ENCODE measurements at places on chromosomes 11 and 22.

DNA sequence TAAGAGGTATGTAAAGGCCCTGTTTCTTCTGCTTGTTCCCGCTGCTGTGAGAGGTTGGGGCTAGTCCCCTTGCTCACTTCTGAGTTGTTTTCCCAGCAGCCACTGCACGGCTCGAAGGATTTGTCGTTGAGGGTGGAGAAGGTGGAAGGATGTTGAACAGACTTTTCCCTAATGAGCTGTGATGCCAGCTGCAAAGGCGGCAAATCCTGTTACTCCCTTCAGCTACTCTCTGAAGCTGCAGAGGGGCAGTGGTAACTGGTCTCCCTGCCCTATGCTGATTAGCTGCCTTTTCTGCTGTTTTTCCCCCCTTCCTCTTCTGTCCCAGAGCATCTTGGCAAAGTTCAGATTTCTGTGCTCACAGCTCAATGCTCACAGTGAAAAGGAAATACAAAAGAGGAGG is 90.4 kb upstream of the SLC25A18 start:
- H3K36me3 ChIP-seq, result no peaks in the 10 kb centered on the region
- H3K4me3 ChIP-seq, result no peak overlapping the region
- DNase-seq, result no peak
- H3K27ac ChIP-seq, result no peak overlapping the region
- no peaks in the 10 kb centered on the region for H3K4me1 ChIP-seq

DNA sequence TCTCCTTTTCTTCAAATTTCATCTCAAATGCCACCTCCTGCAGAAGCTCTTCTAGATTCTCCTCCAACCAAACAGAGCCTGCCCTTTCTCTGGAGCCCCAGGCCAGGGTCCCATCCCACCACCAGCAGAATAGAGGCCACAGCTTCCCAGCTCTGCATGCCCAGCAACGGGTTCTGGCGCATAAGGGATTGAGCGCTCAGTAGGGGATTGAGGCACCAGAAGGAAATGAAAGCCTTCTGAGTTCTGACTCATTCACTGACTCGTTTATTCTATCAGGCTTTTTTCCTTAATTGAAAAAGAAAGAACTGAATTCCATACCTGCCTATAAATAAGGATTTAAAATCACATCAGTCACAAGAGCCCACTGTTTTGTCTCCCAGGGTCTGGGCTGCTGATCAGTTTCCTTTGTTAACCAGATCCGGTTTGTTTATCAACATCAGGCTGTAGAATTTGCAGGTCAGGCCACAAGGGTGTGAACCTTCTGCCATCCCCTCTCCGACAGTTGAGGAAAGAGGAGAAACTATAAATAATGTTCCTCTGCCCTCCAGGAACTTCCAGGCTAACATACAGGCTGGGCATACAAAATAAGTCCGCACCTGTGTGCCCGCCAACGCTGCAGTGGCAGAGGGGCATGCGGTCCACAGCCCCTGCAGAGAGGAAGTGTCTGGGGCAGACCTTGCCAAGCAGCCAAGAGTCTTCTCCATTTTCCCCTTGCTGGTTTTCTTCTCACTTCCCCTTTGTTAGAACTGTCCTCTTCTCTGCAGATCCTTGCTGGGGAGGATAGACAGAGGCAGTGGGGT is 63.5 kb upstream of the PRDM11 start:
- H3K27me3 ChIP-seq, result no peaks in the 10 kb centered on the region
- no peak overlapping the region for H3K4me3 ChIP-seq
- H3K4me1 ChIP-seq, result no peaks in the 10 kb centered on the region
- no peak overlapping the region for H3K27ac ChIP-seq

GRCh38 chr11:134050541-134051383 is 18.1 kb upstream of the JAM3 start:
- DNase-seq, result no peak
- H3K4me3 ChIP-seq, result peak overlapping the region; percentile 41
- no peaks in the 10 kb centered on the region for H3K36me3 ChIP-seq

DNA sequence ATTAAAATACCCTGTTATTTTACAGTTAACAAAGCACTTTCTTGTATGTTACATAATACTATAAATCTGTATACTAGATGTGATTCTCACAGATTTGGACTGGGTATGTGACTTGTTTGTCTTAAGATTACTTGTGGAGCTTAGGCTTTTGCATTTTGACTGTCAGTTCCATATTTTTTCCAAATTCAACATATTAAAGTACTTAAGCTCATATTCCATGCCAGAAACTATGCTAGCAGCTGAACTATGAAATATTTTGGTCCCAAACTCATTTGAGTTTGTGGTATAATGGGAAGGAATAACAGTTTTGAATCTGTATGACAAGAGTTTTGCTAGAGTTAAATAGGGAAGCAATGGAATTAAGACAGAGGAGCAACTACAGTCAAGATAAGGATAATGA is 841.4 kb downstream of the JRKL start:
- no peak for DNase-seq
- no peaks in the 10 kb centered on the region for H3K27me3 ChIP-seq
- no peaks in the 10 kb centered on the region for H3K36me3 ChIP-seq
- no peak overlapping the region for H3K27ac ChIP-seq
- H3K4me3 ChIP-seq, result no peak overlapping the region

DNA sequence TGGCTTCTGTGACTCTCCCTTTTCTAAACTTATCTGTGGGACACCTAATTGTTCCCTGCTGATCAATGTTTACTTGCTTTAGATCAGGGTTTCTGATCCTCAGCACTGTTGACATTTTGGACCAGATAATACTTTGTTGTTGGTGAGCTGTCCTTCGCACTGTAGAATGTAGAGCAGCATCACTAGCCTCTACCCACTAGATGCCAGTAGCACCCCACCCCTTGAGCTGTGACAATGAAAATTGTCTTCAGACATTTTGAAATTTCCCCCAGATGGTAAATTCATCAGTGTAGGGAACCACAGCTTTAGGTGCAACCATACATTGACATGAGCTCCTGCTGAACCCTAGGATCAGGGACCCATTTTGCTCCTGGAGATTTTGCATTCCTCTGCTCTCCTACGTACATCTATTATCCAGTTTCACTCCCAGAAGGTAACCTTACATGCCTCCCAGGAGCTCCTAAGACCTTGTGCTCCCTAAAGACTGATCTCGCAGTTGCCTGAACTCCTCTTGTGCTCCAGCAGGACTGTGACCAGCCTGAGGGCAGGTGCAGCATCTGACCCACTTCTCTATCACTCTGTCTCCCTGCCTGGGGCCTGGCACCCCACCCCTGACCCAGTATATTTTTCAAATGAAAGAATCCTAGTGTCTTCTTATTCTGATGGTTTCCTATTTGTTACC is 107.8 kb downstream of the FAR1 start:
- H3K4me1 ChIP-seq, result no peaks in the 10 kb centered on the region
- H3K27ac ChIP-seq, result no peak overlapping the region
- no peak overlapping the region for H3K4me3 ChIP-seq
- no peak for DNase-seq
- H3K27me3 ChIP-seq, result no peaks in the 10 kb centered on the region

GRCh38 chr22:38865201-38866023 is 6.6 kb downstream of the CBX6 start:
- peaks cover 28% of the 10 kb centered on the region for H3K4me1 ChIP-seq
- H3K27me3 ChIP-seq, result no peaks in the 10 kb centered on the region
- no peak overlapping the region for H3K4me3 ChIP-seq
- peaks cover 21% of the 10 kb centered on the region for H3K36me3 ChIP-seq
- peak overlapping the region; percentile 74 for H3K27ac ChIP-seq
- no peak for DNase-seq

DNA sequence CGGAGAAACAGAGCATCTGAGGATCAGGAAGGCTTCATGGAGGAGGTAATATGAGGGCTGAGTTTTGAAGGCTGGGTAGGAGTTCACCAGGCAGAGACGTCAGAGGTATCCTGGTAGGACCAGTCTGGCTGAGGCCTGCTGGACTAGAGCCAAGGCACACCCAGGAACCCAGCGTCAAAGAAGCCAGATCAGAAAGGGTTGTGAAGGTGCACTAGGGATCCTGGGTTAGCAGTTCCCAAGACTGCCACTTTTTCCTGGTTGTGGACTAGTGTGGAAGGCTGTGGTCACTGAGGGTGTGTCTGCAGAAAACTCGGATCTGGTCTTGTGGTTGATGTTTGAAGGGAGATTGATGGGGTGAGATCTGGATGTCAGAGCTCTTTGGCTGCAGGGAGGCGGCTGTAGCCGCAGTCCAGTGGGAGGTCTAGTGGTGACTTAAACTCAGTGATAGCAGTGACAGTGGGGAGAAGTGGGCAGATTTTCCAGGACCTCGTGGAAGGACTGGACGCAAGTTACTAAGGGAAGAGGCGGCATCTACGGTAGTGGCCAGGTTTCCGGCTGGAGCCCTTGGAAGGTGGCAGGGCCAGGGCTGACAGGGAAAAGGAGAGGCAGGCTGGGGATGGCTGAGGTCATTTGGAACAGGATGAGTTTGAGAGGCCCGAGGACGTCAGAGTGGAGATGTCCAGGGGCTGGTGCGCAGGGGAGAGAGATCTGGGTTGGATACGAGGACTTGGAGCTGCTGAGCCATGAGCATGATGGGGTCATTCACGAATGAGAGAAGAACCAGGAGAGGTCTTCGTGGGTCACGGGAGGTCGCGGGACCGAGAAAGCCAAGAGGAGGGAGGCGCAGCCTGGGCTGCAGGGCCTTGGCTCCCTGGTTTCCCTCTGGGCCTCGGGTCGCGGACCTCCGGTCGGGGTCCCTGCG is 10.9 kb downstream of the RELA start:
- no peaks in the 10 kb centered on the region for H3K27me3 ChIP-seq
- DNase-seq, result no peak
- H3K4me1 ChIP-seq, result peaks cover 12% of the 10 kb centered on the region
- peak overlapping the region; percentile 51 for H3K4me3 ChIP-seq

DNA sequence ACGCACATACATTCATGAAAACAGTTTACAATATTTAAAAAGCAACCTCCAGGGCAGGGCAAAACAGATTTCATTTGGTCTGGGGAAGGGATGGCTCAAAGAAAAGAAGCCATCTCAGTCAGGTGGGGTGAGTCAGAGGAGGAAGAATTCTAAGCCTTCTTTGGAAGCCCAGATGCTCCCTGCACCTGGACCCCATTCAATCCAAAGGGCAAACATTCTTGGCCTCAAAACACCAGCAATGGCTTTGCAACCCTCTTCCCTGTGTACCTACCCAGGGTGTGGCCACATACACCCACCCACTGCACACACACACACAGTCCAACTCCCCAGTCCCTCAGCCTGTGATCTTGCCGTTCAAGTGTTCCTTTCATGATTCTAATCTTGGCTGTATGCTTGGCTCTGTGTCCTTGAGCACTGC is 2.0 kb downstream of the KCNE3 start:
- H3K4me3 ChIP-seq, result no peak overlapping the region
- no peaks in the 10 kb centered on the region for H3K36me3 ChIP-seq
- H3K27ac ChIP-seq, result no peak overlapping the region
- DNase-seq, result no peak
- peaks cover 8% of the 10 kb centered on the region for H3K4me1 ChIP-seq

GRCh38 chr11:119539583-119539982 is 116.6 kb upstream of the THY1 start:
- H3K36me3 ChIP-seq, result no peaks in the 10 kb centered on the region
- no peaks in the 10 kb centered on the region for H3K4me1 ChIP-seq
- H3K27me3 ChIP-seq, result no peaks in the 10 kb centered on the region

DNA sequence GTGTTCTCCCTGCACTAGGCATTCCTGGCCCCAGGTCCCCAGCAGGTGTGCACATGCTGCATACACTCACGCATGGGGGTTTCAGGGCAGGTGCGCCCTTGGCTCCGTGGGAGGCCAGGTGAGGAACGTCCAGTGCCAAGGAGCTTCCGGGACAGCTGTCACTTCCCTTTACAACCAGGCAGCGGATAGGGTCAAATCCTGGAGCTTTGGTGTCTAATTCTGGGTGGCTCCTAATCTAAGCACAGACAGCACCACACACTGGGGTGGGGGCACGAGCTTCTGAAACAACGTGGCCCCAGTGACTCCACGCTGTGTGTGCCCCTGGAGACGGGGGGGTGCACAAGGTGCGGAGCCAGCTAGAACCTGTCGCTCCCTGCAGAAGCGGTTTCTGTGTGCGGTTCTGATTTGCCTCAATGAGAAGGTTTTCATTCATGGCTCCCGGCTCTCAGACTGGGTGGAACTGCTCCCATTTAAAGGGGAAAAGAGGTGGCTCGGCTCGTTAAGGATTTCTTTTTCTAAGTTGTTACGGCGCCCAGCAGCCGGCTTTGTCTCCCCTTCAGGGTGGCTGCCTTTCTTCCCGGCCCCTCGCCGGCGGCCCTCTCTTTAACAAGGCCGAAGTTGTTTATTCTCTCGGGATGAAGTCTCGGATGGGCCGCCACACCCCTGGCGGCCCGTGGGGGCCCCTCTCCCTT is 5.0 kb downstream of the CCND1 start:
- no peak overlapping the region for H3K4me3 ChIP-seq
- H3K27me3 ChIP-seq, result no peaks in the 10 kb centered on the region
- peaks cover 16% of the 10 kb centered on the region for H3K4me1 ChIP-seq
- DNase-seq, result no peak
- no peak overlapping the region for H3K27ac ChIP-seq

- no peaks in the 10 kb centered on the region for H3K36me3 ChIP-seq
- H3K27me3 ChIP-seq, result no peaks in the 10 kb centered on the region
- no peak overlapping the region for H3K4me3 ChIP-seq
- H3K4me1 ChIP-seq, result no peaks in the 10 kb centered on the region
Observed at GRCh38 chr11:29343465-29344333, 673.1 kb downstream of the KCNA4 start.

- H3K27ac ChIP-seq, result peak overlapping the region; percentile 32
- peaks cover 19% of the 10 kb centered on the region for H3K4me1 ChIP-seq
- DNase-seq, result no peak
- H3K36me3 ChIP-seq, result no peaks in the 10 kb centered on the region
- H3K4me3 ChIP-seq, result no peak overlapping the region
- H3K27me3 ChIP-seq, result no peaks in the 10 kb centered on the region
Observed at GRCh38 chr22:23238707-23239106, 58.4 kb downstream of the BCR start.

- H3K27me3 ChIP-seq, result no peaks in the 10 kb centered on the region
- DNase-seq, result no peak
- H3K27ac ChIP-seq, result no peak overlapping the region
Observed at GRCh38 chr11:34145847-34146381, 40.5 kb downstream of the NAT10 start.

Measured in ascending aorta (tissue), 2 donors.